Tibial nerve (tissue), 4 donors: ENCODE measurements at places on chromosomes 2 and 18. TPM values are rescaled to one million over a fixed set of nuclear protein-coding genes. Genes with fewer than 3 reads are reported as not detected.

DNA sequence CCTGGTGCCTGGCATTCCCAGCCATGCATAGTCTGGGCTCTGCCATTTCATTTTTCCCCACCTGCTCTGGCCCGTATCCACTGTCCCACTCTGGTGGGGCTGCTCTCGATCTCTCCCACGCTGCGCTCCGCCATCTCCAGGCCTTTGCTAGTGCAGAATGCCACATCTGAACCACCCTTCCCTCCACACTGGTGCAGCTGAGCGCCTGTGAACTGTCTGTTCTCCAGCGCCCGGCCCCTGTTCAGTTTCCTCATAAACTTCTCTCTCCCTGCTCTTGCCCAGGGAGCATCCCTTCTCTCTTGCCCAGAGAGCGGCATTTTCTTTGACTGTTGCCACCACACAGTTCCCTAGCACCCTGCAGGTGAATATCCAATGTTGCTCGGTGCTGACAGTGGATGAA, 21.5 kb downstream of the POMC start:
- DNase-seq: no peak

- no peak for DNase-seq
Measured at GRCh38 chr2:231002641-231003040, 6.7 kb downstream of the SPATA3 start.

DNA sequence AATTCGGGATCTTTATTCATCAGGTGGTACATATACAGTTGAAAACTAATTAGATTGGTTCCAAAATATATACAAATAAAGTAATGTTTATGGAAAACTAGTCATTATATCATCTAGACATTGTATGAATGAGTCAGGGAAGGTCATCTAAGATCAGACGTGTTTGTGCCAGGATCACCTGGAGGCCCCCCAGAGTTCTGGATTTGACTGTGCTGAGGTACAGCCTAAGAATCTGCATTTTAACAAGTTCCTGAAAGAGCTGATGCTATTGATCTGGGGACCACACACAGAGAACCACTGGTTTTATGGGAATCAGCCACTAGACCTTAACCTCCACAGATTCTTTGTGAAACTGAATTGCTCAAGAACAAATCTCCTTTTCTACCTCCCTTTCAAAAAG, 43.2 kb downstream of the PARD6G start:
- no peak for DNase-seq

DNA sequence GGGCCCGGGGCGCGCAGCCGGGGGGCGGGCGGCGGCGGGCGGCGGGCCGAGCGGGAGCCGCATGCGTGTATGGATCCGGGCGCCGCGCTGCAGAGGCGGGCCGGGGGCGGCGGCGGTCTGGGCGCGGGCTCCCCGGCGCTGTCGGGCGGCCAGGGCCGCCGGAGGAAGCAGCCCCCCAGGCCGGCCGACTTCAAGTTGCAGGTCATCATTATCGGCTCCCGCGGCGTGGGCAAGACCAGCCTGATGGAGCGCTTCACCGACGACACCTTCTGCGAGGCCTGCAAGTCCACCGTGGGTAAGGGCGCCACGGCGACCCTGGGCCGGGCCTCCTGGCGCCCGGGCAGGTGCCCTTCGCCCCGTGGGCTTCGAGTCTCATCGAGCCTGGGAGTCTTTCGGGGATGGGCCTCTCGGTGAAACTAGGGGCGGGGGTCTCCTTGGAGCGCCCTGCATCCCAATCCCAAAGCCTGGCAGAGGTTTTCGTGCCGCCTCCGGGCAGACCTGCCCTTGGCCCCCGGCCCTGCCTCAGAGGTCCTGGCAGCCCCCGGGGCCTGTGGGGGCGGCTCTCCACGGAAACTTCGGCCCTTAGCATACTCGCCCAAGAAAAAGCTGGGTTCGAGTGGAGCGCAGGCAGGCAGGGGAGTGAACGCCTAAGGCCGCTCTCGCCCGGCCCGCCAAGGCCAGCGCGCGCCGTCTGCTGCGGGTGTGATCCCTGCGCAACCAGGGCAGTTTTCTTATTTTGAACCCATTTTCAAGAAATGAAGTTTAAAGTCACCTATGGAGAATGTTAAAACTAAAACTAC, 622 bp downstream of the RAB12 start:
- DNase-seq: no peak

DNA sequence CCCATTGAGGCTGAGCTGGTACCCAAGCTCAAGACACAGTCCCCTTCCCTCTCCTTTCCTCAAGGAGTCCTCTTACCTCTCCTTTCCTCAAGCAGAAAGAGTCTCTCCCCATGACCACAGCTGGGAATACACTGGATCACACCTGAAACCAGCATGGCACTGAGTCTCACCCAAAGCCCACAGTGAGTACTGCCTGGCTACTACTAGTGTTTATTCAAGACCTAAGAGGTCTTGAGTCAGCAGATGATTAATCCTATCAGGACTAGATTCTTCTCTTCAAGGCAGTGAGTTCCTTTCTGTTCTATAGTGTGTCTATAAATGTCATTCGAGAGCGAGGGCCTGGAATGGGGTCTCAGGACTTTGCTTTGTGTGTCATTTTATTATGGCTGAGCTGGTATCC, 111.4 kb downstream of the METTL4 start:
- no peak for DNase-seq

GRCh38 chr2:201847481-201847880, 41.1 kb downstream of the CDK15 start:
- no peak for DNase-seq

DNA sequence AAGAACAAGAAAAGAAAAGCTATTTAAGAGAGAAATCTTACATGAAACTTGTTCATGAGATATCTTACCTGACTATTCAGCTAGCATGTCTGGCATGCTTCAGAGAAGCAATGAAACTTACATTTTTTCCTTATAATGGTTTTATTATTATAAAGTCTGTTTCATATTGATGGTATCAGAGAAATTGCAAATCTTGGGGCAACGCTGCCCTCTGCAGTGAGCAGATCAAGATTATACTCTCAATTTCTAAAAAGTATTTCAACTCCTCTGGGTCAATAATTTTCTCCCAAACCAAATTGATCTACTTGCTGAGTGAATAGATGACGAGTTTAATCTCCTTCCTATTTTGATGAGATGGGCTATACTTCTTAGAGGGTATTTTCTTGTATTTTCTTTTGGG, 235.6 kb downstream of the NUP35 start:
- DNase-seq: no peak

SERPINB4 gene
- total RNA-seq: not detected

MROH2A gene
- not detected for total RNA-seq

CBLN2 gene
- not detected for total RNA-seq
